Adipocyte (in vitro differentiated cells): ENCODE measurements at places on chromosomes 6 and 20.

GRCh38 chr6:35808688-35809087 lies 3.5 kb downstream of the LHFPL5 start:
- DNase-seq: no peak

- no peak for DNase-seq
Measured at GRCh38 chr20:63135411-63135810, 80.5 kb downstream of the YTHDF1 start.

DNA sequence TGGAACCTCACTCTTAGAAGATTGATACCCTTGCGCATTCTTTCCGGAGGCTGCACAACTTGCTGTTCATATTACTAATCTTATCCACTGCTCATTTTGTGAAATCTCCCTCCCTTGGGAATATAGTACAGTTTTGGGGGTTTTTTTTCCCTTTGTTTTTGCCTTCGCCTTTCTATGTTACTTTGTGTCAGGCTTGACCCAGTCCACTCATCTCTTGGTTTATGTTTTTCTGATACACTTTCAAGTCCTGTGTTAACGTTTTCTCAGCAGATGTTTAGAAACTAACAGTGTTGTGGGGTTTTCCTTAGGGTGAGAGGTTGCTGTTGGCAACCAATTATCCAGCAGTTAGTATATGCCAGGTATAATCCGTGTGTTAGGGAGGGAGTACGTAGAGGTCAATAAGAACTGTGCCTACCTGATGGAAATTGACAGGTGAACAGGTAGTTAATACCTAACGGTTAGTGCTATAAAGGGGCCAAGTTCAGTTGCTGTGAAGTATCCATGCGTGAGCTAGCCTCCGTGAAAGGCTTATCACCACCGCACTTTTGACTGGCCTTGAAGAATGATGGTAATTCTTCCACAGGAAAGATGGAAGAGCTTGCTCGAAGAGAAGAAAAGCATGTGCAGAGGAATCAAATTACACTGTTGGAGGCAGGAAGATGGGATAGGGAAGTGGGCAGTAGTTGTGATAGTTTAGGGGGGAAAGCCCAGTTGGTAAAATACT lies 1.4 kb downstream of the NFYA start:
- peak; percentile 48 for DNase-seq

DNA sequence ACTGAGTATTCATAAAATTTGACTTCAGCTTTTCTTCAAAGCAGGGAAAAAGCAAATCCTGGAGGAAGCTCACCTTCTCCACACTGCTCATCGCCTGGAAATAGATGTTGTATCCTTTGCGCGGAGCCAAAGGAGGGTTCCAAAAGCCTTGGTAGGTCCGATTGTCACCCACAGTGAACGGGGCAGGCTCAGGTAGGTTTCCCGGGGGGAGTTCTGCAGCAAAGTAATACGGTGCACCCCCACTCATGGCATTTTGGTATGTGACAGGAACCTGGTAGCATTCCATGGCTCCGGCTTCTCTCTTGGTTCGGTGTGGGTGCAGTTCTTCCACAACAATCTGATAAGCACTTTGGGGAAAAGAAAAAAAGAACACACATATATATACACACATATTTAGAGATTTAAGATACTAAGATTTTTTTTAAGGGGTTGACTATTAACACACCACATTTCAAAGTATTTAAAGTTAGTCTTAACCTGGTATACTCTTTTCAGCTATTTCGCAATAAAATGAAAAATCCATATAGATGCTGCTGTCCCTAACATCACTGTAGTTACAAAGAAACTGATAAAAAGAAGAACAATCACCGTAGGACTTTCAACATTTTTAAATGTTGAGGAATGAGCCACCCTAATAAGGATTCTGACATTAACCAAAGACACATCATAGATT lies 166.7 kb upstream of the THEMIS start:
- peak; percentile 9 for DNase-seq

DNA sequence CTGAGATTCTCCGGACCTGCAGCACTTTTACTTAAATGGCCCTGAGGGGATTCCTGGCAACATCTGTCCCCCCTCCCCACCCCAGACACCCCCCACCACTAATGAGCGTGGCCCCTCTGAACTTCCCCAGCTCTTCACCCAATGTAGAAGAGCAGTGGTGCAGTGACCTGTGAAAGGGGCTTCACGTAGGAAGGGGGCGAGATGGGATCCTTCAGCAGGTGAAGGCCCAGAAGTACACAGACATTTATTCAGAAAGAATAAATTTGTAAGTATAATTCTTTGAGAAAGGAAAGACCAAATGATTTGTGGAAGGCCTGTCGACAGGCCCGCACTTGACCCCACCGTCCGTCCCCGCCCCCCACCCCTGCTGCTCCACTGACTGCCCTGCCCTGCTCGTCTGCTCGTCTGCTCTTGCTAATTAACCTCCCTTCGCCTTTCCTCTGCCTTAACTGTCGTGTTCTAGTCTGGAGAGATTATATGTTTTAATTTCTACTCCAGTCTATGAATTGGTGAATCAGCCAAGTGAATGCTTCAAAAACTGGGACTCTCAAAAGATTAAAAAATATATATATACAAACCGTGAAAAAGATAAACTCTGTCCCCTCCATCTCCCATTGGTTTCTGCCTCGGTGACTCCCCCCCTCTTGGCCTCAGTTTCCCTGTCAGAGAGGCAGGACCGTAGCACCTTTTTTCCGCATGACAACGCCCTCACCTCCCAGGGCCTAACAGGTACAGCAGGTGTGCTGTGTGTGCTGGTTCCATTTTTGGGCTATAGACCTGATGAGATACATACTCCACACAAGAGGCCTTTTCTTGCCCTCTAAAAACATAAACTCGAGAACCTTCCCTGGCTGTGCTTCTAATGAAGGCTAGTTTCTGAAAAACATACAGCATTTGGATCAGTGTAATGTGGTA lies 49.2 kb downstream of the GNAS start:
- DNase-seq: no peak

DNA sequence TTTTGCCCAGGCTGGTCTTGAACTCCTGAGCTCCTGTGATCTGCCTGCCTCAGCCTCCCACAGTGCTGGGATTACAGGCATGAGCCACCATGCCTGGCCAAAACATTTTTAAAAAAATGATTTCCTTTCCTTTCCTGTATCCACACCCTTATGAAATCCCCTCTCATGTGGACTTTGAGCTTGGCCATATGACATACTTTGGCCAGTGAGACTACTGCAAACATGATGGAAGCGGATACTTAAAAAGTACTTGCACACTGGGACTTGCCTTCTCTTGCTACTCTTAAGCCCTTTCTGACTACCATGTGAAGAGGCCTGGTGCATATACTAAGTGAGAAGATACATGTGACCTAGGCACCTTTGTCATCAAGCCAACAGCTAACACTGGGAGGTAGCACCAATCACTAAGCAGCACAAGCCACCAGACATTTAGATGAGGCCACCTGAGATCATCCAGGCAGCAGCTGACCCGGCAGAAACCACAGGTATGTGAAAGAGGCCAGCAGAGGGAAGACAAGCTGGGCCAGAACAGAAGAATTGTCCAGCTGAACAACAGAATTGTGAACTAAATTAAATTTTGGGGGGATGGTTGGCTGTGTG lies 78.5 kb upstream of the HDAC2 start:
- no peak for DNase-seq

DNA sequence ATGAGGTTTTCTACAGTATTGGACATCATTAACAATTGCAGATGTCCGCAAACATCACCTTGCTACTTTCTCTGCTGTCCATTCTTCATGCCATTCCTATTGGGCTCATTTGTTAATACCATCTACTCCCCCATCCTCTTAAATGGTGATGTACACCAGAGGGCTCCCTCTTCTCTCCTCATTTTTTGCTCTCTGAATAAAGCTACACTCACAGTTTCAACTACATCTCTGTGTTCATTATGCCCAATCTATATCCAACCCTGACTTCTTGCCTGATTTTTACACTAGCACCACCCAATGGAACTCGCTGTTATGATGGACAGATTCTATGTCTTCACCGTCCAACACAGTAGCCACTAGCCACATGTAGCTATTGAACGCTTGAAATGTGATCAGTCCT lies 288.1 kb upstream of the ID4 start:
- DNase-seq: no peak

DNA sequence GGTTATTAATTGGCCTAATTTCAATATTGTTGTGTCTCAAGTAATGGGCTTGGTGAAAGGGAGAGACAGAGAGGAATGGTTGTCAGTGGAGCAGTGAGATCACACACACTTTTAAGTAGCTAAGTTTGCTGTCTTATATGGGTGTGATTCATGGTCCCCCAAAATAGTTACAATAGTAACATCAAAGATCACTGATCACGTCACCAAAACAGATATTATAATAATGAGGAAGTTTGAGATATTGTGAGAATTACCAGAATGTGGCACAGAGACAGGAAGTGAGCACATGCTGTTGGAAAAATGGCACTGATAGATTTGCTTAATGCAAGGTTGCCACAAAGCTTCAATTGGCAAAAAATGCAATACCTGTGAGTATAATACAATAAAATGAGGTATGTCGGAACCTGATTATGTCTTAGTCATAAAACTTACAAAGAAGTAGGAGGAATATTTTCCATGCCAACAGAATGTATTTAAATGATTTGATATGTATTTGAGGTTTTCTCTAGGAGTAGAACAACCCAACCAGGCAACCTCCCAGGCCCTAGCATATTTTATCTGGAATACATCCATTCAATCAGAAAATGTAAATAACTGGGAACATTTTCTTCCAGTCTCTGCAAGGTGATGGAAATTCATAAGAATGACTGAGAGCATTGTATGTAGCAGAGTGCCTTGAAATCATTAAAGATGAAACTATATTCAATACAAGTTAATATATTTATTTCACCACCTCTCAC lies 167.8 kb downstream of the CARMIL1 start:
- no peak for DNase-seq

DNA sequence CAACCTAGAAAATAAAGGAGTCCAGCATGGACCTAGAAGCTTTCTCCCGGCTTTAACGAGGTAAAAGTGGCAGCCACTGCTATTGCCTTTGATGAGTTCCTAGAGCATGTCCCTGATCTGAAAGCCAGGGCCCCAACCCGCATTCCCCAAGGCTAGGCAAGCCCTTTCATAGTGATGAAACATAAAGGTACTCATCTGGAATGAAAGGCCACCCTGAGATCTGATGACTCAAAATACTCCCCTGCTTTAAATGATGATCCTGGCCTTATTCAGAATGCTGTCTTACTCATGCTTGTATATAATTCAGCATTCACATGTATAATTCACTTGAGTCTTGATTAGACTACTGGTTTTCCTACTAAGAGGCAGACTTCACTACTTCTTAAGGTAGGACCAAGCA lies 21.3 kb downstream of the TTPAL start:
- peak; percentile 75 for DNase-seq

- no peak for DNase-seq
Measured at GRCh38 chr6:157841211-157841840, 18.3 kb downstream of the SNX9 start.

- DNase-seq: no peak
Measured at GRCh38 chr20:18666803-18667415, 79.1 kb downstream of the DTD1 start.

DNA sequence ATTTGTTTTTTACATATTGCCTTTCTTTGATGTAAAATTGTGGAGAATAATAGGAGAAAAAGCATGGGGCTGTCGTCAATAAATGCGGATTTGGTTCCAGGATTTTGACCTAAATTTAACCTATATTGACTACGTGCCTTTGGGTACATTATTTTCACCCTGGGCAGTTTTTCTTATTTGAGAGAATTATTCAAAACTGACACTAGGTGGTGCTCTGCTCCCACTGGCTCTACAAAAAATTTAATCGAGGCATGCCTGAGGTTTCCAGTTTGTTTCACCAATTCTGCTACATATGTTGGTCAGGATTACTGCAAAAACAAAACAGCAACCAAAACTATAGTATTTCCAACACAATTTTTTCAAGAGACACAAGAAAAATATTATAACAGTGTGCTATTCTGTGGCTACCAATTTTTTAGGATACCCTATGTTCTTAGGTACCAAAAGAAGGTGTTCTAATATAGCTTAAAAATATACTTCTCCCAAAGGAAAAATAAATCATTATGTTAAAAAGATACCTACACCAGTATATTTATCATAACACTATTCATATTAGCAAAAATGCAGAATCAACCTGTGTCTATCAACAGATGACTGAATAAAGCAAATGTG lies 48.6 kb upstream of the FABP7 start:
- peak; percentile 79 for DNase-seq

GRCh38 chr6:12222405-12223366 lies 67.5 kb upstream of the EDN1 start:
- DNase-seq: no peak

GRCh38 chr6:335572-335971 lies 43.3 kb downstream of the DUSP22 start:
- no peak for DNase-seq

DNA sequence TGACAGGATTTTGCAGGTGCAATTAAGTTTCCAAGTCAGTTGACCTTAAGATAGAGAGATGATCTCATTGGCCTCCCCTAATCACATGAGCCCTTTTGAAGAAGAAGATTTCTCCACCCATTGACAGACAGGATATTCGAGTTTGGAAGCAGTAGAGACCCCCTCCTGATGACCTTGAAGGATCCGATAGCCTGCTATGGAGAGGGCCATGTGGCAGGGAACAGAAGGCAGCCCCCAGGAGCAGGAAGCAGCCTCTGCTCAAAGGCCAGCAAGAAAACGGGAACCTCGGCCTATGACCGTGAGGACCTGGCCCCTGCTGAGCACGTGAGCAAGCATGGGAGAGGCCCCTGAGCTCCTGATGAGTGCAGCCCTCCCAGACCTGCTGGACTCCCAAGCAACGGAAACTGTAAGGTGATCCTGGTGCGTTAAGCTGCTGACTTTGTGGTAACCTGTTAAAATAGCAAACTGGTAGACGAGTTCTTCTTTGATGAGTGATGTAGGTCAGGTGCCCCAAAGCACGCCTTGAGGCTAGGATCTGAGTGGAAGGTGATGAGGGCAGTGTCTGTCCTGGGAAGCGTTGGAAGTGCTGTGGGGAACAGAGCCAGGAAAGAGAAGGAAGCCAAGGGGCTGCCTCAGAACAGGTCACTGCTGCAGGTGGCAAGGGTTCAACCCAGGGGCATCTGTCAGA lies 18.5 kb upstream of the TUBB2A start:
- DNase-seq: no peak
